ENCODE measurements at places on chromosomes 13 and 19.

- DNase-seq, result no peak
Observed at GRCh38 chr13:93244141-93244917, 17.7 kb downstream of the GPC6 start.

DNA sequence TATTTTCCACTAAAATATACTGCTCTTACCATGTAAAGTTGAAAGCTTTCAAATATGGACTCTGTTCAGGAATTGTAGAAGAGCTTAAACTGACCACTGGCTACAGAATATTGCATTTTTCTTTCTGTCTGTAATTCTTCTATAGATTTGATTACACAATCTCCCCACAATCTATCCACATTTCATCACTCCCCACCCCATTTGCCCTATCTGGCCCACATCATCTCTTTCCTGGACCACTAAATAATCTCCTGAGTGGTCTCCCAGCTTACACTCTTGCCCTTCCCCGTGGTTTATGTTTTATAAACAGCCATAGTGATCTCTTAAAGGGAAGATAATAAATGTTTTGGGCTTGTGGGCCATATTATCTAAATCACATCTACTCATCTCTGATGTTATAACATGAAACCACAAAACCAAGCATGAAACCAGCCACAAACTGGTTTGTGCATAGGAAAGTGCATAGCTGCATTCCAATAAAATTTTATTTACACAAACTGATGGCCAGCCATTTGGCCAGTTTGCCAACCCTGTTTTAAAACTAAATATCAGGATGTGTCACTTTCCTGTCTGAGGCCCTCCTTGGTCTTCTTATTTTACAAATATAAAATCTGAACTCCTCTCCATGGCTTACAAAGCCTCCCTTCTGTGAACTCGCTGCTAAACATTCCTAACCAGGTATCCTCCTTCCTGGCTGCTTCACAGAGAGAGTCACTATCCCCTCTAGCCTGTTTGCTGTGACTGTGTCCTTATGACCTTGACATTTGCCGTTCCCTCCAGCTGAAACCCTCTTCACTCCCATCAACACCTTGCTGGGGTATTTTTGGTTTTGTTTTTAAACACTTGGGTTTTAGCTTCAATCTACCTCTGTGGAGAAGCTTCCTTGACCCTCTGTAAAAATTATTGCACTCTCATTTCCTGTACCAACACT, 500.9 kb downstream of the GPC6 start:
- no peak for DNase-seq

GRCh38 chr19:13012690-13013608, 17.7 kb downstream of the NFIX start:
- DNase-seq, result no peak

DNA sequence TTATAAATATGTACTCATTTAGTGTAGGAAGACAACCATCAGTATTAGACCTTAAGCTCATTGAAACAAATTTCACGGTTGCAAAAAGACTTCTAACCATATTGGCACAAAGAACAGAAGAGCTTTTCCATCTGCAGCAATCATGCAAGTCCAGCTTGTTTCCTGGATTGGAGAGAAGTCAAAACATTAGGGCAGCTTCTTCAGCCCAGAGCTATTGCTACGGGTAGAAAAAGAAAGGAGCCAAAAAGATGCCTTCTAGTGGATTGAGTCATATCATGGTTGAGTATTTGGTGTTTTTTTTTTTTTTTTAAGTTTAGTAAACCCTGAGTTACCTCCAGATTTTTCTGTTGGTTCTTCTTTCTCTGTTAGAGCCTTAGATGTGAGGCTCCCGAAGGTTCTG, 99.8 kb downstream of the WDFY2 start:
- DNase-seq, result no peak

- DNase-seq, result no peak
Observed at GRCh38 chr13:46636451-46636850, 83.5 kb downstream of the LRCH1 start.

GRCh38 chr19:7199613-7200533, 94.3 kb downstream of the INSR start:
- DNase-seq, result no peak

DNA sequence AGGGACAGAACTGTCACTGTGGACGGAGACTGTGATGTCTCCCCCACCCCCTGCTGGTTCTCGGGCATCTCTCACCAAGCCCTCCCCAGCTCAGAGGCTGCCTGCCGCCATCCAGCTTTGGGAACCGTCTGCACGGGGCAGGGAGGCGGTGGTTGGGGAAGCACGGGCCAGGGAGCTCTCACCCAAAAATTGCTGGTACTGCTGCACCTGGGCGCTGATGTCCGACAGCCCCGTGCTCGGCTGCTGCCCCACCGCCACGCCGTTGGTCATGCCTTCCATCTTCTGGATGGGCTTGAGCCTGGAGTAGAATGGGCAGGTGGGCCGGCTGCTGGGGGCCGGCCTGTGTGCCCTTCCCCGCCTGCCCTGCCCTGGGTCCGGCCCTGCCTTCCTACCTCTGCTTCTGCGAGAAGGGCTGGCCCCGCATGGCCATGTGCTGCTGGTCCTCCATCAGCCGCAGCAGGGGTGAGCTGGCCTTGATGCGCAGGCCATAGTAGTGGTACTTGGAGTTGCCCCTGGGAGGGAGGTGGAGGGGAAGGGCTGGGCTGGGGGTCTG, 16.1 kb downstream of the DCAF15 start:
- no peak for DNase-seq

GRCh38 chr13:52804202-52804641, 44.2 kb downstream of the PCDH8 start:
- DNase-seq, result no peak

- no peak for DNase-seq
Observed at GRCh38 chr19:38055010-38055409, 148.0 kb downstream of the SIPA1L3 start.

GRCh38 chr19:54199401-54199800, 1.3 kb upstream of the RPS9 start:
- DNase-seq, result no peak

GRCh38 chr19:10088949-10089554, 2.9 kb downstream of the SHFL start:
- no peak for DNase-seq

DNA sequence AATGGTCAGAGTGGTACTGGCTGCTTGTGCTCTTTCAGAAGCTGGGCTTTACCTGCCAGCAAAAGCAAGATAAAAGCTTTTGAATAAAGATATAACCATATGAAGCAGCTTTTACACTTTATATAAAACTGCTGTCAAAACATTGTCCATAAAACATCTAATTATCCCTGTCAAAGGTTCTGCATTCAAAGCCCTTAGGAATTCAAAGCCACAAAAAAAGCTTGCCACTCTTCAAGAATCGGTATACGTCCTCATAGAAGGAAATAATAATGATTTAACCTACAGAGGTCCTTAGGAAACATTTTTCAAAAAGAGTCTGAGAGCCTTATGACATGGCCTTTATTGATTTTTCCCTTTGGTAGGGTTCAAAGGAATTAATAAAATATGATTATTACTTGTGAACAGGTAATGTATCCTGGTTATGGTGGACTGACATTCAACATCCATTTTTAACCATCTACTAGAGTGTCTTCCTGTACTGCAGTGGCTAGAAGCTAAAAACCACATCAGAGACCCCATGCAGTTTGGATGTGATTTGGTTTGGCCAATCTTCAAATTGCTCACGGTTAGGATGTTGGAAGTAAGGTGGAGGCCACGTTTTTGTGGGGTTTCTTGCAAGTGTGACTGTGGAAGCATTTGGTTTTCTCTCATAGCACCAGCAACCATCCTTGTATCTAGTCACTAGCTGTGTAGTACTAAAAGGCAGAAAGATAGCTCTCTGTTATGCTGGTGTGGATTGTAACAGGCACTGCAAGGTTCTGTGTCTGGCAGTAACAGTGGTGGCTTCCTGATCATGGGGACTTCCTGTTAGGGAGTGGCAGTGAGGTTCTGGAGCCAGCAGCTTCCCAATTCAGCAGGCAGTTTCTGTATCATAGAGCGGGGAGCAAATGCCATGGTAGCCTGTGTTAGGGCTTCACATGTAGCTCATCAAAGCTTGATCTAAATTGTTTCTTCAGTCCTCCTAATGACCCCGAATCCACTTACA, 441.5 kb downstream of the DIAPH3 start:
- DNase-seq, result no peak

DNA sequence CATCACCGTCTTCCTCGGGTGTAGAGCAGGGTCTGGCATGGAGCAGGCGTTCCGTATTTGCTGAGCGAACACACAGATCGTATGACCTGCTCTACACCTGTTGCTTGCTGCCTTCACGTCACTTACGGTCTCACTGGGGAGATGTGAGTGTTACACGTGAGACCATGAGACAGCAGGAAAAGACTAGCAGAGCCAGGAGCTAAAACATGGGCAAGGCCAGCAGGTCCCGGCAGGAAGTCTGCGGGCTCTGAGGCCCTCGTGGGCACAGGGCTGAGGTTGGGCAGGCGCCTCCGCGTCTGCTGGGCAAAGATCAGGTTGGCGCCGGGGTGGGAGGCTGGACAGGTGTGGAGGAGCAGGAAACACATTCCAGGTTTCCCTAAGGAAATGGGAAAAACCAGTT, 19.7 kb upstream of the GTF3A start:
- no peak for DNase-seq
